ENCODE measurements at places on chromosomes 7 and 10. TPM values are rescaled to one million over a fixed set of nuclear protein-coding genes. Genes with fewer than 3 reads are reported as not detected.

The RAPGEF5 gene
- total RNA-seq: 0.21 TPM

The GPR26 gene
- total RNA-seq: not detected

The BTBD16 gene
- not detected for total RNA-seq

The ADO gene
- 26.2 TPM for total RNA-seq

The PRKAR2B gene
- 1.5 TPM for total RNA-seq

The NPFFR1 gene
- not detected for total RNA-seq

The CTAGE15 gene
- total RNA-seq: not detected

The PTPRZ1 gene
- not detected for total RNA-seq

The TFR2 gene
- 4.2 TPM for total RNA-seq

The GIMAP8 gene
- total RNA-seq: 9.1 TPM

The PITX3 gene
- not detected for total RNA-seq

The FAM25C gene
- total RNA-seq: not detected

The GLI3 gene
- total RNA-seq: 0.32 TPM

The CYP3A4 gene
- not detected for total RNA-seq

The SYNPO2L gene
- not detected for total RNA-seq

The MAT1A gene
- total RNA-seq: not detected

The CLDN15 gene
- 11.1 TPM for total RNA-seq

The ZNF239 gene
- 2.5 TPM for total RNA-seq

The AGAP9 gene
- total RNA-seq: 7.9 TPM

The NODAL gene
- not detected for total RNA-seq

The RAMP3 gene
- total RNA-seq: not detected

The JAKMIP3 gene
- total RNA-seq: 0.52 TPM

The GNAI1 gene
- 2.4 TPM for total RNA-seq

The ZNF467 gene
- total RNA-seq: 0.47 TPM

The SPDYE2B gene
- 0.19 TPM for total RNA-seq

The C10orf62 gene
- total RNA-seq: not detected

The EBLN1 gene
- not detected for total RNA-seq

The FAM180A gene
- total RNA-seq: not detected

The NHLRC2 gene
- total RNA-seq: 13.9 TPM

The TMEM273 gene
- total RNA-seq: 0.72 TPM

The UCN3 gene
- total RNA-seq: not detected

The RNF32 gene
- 0.64 TPM for total RNA-seq

The HOXA6 gene
- not detected for total RNA-seq

The TSPAN14 gene
- total RNA-seq: 35.5 TPM

The FFAR4 gene
- not detected for total RNA-seq

The PYROXD2 gene
- 4.2 TPM for total RNA-seq

The SFTPA1 gene
- total RNA-seq: not detected

The CALHM1 gene
- total RNA-seq: not detected

The CDNF gene
- total RNA-seq: 1.8 TPM

The IFIT2 gene
- 39.4 TPM for total RNA-seq

The PSD gene
- 6.2 TPM for total RNA-seq

The HOGA1 gene
- total RNA-seq: not detected

The CADPS2 gene
- total RNA-seq: not detected

The C10orf105 gene
- total RNA-seq: 0.36 TPM

The SPDYE6 gene
- not detected for total RNA-seq

The GHRHR gene
- total RNA-seq: not detected

The MALRD1 gene
- not detected for total RNA-seq

The CEP55 gene
- total RNA-seq: 68.2 TPM

The MUC12 gene
- not detected for total RNA-seq

The MYH16 gene
- total RNA-seq: not detected

The C10orf95 gene
- 0.15 TPM for total RNA-seq

The RADIL gene
- 0.42 TPM for total RNA-seq

The CHN2 gene
- total RNA-seq: not detected

The NUTM2A gene
- not detected for total RNA-seq

The FXYD4 gene
- total RNA-seq: not detected

The TAS2R60 gene
- not detected for total RNA-seq

The TMEM213 gene
- total RNA-seq: not detected

The CPXM2 gene
- total RNA-seq: not detected
